Suprapubic skin (tissue), 4 donors: ENCODE measurements at places on chromosomes 1 and 21. TPM values are rescaled to one million over a fixed set of nuclear protein-coding genes. Genes with fewer than 3 reads are reported as not detected.

GRCh38 chr1:36156329-36157114 is 562 bp downstream of the MAP7D1 start:
- peak; percentile 86 for DNase-seq

DNA sequence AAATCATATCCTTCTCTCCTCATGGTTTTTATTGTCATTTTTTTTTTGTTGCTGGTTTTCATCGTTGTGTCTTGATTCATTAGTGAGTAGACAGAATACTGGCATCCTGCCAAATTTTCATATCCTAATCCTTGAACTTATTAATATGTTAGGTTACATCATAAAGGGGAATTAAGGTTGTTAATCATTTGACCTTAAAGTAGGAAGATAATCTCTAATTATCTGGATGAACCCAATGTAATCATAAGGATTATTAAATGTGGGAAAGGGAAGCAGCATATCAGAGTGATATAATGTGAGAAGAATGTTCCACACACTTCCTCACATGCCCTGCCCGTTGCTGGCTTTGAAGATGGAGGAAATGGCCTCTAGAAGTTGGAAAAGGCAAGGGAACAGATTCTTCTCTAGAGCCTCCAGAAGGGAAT is 299.7 kb downstream of the HMCN1 start:
- no peak for DNase-seq

GRCh38 chr1:6445062-6445763 is 20.6 kb downstream of the ESPN start:
- DNase-seq: no peak

DNA sequence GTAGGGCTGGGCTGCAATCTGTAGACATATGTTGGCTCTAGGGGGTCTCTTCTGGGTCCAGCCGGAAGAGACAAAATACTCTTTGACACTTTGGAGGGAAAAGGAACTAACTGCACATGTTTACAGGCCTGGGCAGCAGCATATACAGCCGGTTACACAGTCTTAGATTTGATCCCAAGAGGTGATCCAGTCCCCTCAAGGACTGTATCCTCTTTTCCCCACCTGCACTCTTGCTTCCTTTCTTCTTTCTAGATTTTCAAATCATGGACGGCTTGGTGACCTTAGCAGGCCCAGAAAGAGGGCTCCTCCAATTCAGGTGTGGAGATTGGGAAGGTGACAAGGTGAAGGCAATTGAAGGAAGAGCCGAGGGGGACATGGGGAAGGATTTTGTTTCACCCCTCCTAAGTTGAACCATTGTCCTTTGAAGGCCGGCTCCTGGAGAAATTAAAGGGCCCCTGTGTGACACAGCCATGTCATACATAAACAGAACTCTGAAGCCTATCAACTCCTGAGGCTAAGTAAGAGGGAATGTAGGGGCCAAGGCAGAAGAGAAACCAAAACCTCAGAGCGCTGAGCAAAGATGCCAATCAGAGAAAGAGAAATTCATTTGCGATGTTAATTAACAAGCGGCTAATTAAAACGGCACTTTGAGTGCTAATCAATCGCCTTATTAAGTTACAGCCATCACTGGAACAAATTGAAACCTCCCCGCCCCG is 5.9 kb upstream of the BARHL2 start:
- no peak for DNase-seq

- no peak for DNase-seq
Observed at GRCh38 chr1:19353596-19353995, 41.5 kb downstream of the SLC66A1 start.

DNA sequence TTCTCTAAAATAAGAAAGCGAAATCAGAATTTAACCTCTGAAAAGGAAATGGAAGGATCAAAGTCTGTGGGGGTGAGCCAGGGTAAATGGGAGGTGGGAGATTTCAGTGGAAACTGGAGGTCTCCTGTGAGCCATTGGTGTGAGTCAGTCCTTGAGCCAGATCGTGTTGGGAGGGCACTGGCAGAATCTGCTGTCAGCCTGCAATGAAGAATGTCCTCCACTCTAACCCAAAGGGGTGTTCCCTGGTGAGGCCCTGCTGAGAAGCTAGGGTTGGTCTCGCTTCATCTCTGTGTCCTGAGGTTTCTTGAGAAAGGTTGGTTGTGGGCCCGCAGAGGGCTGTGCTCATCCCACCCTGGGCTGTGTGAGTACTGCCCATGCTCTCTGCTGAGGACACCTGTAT is 2.4 kb downstream of the QSOX1 start:
- DNase-seq: no peak

DNA sequence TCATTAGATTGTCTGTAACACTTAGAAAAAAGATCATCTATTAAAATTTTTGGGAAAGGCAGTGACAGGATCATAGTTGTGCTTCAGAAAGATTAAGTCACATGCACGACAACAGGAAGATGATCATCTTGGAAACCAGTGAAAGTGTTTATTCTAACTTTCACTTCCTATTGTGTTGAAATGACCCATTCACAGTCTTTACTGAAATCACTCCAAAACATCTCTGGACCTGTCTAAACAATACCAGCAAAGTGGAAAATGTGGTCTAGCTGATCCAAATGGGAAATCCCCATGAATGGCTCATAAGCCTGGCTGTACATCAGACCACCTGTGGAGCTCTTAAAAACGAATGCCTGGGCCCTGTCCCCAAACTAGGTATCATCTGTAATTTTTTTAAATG is 111.1 kb upstream of the ETV3 start:
- no peak for DNase-seq

DNA sequence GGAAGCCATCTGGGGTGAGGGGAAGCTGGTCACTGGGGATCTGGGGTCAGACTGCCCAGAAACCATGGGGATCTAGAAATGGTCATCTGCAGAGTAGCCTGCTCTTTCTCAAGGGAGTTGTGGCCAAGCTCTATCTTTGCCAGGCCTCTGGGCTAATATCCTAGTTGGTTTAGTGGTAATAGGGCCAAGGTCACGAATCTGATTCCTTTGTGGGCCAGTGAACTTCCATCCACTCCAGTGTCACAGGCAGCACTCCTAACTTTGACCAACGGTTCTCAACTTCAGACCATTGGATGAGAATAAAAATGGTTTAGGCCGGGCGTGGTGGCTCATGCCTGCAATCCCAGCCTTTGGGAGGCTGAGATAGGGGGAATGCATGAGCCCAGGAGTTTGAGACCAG is 28.1 kb upstream of the PPP2R5A start:
- DNase-seq: no peak

DNA sequence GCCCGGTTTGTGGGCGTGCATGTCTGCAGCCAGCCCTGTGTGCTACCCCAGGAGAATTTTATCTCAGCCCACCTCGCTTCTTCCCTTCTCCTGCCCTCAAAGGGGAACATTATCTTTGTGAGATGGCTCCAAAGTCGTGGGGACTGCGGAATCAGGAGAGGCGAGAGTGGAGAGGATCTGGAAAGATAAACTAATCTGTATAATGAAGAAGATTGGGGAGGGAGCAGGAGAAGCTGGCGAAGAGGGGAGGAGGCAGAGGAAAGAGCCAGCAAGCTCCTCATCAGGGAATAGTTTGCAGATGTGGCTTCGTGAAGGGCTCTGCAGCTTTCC is 310.3 kb downstream of the MATN1 start:
- peak; percentile 34 for DNase-seq

- DNase-seq: no peak
Observed at GRCh38 chr1:228454238-228454637, 32.9 kb upstream of the RNF187 start.

- DNase-seq: no peak
Observed at GRCh38 chr1:212037900-212038299, 2.4 kb downstream of the DTL start.

- no peak for DNase-seq
Observed at GRCh38 chr1:8078176-8078671, 52.1 kb upstream of the ERRFI1 start.

GRCh38 chr1:112268408-112268807 is 127.6 kb upstream of the CTTNBP2NL start:
- no peak for DNase-seq

GRCh38 chr21:46326110-46326703 is 2.3 kb downstream of the PCNT start:
- DNase-seq: no peak

DNA sequence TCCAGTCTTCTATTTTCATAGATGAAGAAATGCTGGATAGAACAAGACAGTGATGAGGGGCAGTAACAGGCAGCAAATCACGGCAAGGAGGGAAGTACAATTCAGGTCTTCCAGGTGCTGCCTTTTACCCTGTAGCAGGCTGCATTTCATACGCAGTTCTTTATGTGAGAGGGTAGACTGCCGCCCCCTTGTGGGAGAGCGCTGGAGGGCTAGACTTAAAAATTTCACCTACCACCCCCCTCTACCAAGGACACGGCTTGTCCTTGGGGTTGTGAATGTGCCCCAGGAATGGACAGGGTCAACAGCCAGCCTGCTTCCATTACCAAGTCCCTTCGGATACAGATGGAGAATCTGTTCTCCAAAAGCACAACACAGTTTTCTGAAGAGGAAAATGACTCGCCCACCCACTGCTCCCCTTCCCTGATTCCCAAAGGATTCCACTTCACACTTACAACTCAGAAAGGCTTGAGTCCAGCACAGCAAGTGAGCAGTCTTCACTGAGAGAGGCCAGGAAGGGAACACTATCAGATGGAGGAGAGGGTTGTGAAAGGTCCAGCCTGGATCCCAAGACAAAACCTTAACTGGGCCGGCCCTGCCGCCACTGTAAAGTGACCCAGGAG is 7.4 kb downstream of the WDR77 start:
- DNase-seq: no peak

- DNase-seq: no peak
Observed at GRCh38 chr1:85375493-85375892, 89.5 kb downstream of the DDAH1 start.

DNA sequence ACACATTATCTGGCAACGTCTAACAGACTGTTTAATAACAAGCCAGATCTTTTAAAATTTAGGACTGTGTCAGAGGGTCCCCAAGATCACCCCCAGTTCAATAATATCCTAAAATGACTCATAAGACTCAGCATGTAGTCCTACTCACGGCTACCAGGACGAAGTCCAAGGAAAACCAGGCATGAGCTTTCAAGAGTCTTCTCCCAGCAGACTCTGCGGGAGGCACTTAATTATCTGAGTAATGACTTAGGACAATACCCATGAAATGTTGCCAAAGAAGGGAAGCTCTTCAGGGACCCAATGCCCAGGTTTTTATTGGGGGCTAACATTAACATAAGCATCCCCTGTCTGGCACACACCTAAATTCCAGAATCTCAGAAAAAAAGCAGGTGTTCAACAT is 7.0 kb downstream of the HFM1 start:
- DNase-seq: no peak

DNA sequence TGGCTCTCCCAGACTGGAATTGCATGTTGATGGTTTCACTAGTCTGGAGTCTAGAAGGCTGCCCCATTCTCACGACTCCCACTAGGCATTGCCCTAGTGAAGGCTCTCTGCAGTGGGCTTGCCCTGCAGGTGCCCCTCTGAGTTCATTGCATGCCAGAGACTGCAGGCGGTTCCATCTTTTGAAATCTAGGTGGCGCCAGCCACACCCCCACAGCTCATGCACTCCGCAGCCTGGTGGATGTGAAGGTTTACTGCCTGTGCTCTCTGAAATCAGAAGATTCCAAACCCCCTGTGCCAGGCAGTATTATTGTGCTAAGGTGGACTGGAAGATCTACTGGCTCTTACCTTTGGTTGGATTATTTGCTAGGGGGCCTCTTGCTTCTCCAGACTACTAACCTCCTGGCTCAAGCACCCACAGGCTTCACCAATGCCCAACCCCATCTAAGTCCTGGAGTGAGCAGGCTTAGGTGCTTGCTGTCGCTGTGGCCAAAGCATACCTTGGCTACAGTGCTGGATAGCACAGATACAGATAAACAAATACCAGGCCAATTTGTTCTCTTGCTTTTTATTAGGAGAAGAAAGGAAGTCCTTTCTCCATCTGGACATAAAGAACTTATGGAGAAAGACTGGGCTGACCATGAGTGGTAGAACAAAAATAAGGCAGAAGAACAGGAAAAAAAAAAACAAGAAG is 83.5 kb upstream of the SIM2 start:
- DNase-seq: no peak

- no peak for DNase-seq
Observed at GRCh38 chr1:92538048-92538412, 51.3 kb upstream of the GFI1 start.

- peak; percentile 93 for DNase-seq
Observed at GRCh38 chr1:23958810-23959460, 693 bp upstream of the PNRC2 start.

- no peak for DNase-seq
Observed at GRCh38 chr1:27099587-27100334, 55.2 kb downstream of the SLC9A1 start.

DNA sequence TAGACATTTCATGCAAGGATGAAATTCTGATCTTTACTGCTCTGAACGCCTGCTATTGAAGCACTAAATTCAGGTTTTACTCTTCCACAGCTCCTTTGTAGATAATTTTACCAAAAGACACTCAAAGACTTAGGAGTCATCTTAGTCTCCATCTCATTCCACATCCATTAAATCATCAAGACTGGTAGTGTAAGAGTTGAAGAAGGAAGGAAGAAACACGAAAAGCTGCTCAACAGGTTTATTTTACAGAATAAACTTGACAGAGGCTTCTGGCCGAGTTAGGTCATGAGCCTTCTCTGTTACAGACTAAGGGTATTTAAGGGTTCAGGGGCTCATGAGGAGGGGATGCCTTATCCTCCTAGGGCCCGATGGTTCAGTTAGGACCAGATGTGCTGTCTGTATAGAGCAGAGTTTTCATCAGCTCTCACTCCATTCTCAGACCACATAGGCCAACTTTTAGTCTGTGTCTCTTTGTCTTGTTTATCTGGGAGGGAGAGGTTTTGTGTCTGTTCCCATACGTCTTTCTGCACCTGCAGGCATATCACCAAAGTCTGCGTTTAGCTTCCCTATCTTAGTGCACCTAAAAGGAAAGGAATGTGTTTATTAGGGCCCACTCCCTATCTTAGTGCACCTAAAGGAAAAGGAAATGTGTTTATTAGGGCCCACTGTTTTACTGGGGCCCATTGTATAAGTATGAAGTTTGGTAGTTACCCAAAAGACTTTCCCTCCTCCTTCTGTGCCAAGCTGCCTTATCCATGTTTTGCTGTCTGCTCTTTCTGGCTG is 57.4 kb upstream of the RGS18 start:
- DNase-seq: no peak

- no peak for DNase-seq
Observed at GRCh38 chr1:61287014-61287413, 204.7 kb downstream of the NFIA start.

APOBEC4 gene
- total RNA-seq: not detected

UMODL1 gene
- not detected for total RNA-seq

CELA2A gene
- total RNA-seq: not detected

GPR37L1 gene
- total RNA-seq: not detected

ZNF648 gene
- total RNA-seq: 0.13 TPM

GLMP gene
- 37.5 TPM for total RNA-seq

PLD5 gene
- 0.64 TPM for total RNA-seq

TPTE gene
- not detected for total RNA-seq

MROH9 gene
- not detected for total RNA-seq

IFNGR2 gene
- 47.0 TPM for total RNA-seq

SMG7 gene
- 40.9 TPM for total RNA-seq
